Left ventricle myocardium inferior (tissue), 1 donor: ENCODE measurements at places on chromosomes 5 and 9.

GRCh38 chr5:144742361-144742760, 571.7 kb downstream of the KCTD16 start:
- DNase-seq: no peak

- DNase-seq: no peak
These were observed 6.0 kb downstream of the UGCG start for GRCh38 chr9:111902391-111903139.

DNA sequence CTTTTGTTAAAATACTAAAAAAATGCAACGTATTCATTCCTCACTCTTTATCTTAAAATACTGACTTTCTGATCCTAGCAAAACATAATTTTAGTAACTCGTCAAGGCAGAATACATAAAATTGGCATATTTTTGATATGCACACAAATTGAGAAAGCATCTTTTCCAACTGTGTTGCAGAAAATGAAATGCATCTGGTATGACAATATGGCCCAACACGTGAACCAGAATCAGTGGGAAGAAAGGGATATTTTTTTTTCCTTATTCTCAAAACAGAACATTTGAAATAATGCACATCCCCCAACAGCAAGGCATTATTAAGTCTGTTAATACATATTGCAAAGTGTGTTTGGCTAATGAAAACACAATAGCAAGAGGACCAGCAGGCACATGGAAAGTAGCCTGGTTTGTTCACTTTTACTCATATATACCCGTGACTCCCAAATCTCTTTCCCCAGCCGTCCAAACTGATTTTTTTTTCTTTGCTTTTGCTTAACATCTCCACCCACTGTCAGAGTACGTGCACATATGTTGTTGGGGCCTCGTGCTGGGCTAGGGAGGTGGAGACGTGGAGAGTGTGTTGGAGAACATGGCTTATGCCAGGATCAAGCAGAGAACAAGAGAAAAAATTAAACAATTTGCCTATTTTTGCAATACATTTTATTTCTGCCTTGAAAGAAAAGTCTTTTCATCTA, 4.3 kb downstream of the MCTP1 start:
- no peak for DNase-seq

DNA sequence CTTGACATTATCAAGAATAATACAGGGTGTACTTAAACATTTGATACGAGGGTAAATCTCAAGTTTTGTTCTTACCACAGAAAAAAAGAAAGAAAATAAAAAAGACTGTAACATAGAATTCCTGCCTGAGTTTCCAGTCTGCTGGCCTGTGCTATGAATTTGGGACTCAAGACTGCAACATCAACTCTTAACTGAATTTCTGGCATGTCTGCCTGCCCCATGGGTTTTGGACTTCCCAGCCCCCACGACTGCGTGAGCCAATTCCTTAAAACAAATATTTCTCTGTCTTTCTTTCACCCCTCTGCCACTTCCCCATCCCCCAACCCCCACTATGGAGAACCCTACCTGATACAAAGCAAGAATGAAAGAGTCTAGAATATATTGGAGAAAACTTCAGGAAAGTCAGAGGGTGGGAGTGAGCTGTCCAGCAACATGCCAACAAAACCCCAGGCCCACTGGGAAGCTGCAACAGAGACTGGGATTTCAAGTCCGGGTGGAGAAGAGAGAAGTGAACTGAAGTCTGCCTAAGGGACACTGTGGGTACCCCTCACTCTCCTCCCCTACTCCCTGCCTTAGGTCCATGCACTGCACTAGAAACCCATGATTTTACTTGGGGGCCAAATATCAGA, 43.0 kb downstream of the MARCHF3 start:
- DNase-seq: no peak

DNA sequence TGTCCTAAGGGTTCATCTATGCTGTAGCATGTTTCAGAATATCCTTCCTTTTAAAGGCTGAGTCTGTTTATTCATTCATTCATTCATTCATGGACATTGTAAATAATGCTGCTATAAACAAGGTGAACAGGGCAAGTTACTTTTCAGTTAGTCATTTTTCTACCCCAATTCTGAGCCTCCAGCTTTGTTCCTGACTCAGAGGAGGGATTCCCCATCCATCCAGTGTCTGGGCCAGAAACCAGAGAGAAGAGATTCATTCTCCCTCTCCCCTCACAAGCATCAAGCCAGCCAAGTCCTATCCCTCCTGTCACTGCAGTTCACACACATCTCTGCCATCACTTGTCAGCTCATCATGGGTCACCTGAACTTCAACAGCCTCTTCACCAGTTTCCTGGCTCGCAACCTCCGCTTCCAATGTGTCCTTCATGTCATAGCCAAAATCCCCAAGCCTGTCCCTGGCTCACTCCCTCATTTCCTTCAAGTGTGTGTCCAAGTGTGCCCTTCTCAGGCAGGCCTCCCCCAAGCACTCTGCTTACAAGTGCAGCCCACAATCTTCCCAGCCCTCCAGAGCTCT, 203.0 kb downstream of the TTLL11 start:
- no peak for DNase-seq

GRCh38 chr5:73066466-73066865, 53.9 kb upstream of the TMEM171 start:
- no peak for DNase-seq

DNA sequence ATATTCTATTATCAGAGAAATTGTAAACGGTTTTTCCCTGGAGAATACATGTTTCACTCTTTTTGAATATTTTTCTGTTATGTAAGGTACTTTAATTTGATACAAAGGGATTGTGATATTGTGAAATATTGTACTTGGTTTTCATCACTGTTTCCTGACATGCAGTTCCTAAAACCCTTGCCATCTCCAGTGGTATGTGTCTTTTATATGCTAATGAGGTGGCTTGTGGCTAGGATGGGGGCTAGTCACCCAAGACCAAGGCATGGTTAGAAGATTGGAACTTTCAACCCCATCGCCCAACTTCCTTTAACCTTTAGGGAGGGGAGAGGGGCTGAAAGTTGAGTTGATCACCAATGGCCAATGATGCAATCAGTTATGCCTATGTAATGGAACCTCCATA, 160.6 kb downstream of the TAF11L14 start:
- DNase-seq: no peak

GRCh38 chr5:75690669-75691068, 26.6 kb downstream of the POC5 start:
- no peak for DNase-seq

DNA sequence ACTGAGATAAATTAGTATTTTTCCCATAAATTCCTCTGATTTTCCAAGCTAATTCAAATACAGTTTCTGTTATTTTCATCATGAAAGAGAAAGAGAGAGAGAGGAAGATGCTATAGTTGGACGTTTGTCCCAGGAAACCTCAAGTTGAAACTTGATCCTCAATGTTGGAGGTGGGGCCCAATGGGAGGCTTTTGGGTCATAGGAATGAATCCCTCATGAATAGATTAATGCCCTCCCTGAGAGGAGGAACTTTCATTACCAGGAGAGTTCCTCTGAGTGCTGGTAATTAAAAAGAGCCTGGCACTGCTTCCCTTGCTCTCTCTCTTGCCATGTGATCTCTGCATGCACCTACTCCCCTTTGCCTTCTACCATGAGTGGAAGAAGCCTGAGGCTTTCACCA, 189.9 kb upstream of the SMC2 start:
- no peak for DNase-seq

DNA sequence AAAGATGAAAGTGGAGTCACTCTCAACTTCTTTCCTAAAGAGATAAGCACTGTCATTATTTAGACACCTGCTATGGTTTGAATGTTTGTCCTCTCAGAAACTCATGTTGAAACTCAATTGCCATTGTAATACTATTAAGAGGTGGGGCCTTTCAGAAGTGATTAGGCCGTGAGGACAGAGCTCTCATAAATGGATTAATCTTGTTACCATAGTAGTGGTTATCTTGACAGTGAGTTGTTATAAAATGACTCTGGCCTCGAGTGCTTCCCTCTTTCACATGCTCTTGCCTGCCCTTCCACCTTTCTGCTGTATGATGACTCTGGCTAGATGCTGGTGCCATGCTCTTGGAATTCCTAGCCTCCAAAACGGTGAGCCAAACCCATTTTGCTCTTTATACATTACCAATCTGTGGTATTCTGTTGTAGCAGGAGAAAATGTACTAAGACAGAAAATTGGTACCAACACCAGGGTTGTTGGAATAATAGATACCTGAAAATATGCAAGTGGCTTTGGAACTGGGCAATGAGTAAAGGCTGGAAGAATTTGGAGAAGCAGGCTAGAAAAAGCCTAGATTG, 38.0 kb downstream of the GDA start:
- no peak for DNase-seq

DNA sequence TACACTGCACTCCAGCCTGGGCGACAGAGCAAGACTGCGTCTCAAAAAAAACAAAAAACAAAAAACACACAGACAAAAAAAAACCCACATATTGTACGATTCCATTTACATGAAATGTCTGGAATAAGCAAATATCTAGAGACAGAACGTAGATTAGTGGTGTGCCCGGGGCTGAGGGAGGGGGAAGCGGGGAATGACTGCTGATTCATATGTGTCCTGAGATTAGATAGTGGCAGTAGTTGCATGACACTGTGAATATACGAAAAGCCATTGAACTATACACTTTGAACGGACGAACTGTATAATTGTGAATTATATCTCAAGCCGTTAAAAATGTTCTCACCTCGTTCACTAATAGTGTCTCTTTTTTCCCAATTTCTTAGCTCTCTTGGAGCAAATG, 23.9 kb downstream of the FGF1 start:
- no peak for DNase-seq

- DNase-seq: no peak
These were observed 86.3 kb upstream of the ERBIN start for GRCh38 chr5:65840071-65840470.
